ENCODE measurements at places on chromosomes 3 and 15. TPM values are rescaled to one million over a fixed set of nuclear protein-coding genes. Genes with fewer than 3 reads are reported as not detected.

The GPR176 gene
- total RNA-seq, result 39.3 TPM

The CP gene
- total RNA-seq, result 0.84 TPM

The ISL2 gene
- total RNA-seq, result 0.51 TPM

The PTX3 gene
- 0.11 TPM for total RNA-seq

DNA sequence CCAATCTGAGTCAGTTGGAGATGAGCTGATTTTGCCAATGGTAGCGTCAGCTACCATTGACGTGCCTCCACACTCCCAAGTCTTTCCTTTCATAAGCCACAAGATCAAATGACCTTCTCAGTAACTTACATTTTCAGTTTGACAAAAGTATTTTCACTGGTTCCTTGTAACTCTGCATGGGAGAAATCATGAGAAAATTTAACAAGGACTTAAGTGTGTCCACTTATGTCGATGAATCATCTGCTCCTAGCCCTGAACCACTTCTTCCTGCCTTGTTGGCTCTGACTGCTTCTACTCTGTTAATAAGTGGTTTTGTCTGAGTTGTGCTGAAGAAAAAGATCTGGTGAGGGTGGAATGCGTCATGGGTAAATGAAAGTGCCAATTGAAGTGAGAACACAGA is 101.2 kb downstream of the NFKBIZ start:
- DNase-seq, result no peak
- H3K4me1 ChIP-seq, result no peaks in the 10 kb centered on the region
- H3K4me3 ChIP-seq, result no peak overlapping the region
- no peaks in the 10 kb centered on the region for H3K36me3 ChIP-seq
- no peak overlapping the region for H3K27ac ChIP-seq

DNA sequence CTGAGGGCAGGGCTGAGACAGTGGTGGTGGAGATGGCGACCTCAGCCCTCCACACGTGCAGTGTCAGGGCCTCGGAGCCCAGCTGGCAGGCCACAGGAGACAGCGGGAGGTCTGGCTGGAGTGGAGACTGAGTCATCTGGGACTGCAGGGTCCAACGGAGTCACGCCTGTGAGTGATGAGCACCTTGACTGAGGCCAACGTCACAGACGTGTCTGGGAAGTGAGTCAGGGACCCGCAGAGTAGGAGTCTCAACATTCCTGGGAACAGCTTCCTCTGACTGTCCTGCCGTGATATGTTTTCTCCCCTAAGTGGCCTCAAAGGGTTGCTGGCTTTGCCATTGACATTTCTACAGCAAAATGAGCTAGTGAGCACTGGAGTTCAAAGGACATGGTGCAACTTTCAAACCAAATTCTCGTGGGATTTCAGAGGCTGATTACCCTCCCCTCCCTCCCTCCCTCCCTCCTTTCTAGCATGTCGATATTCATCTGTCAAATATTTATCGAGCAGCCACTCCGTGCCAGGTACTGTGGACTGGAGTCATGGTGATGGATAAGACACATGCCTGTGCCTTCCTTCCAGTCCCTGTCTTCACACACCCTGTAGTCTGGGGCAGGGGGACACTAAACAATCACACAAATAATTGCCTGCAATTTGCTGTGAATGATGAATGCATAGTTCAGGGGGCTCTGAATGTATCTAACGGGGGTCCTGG is 53.3 kb upstream of the AMOTL2 start:
- DNase-seq, result no peak
- H3K4me1 ChIP-seq, result no peaks in the 10 kb centered on the region
- H3K27me3 ChIP-seq, result no peaks in the 10 kb centered on the region
- no peak overlapping the region for H3K4me3 ChIP-seq

DNA sequence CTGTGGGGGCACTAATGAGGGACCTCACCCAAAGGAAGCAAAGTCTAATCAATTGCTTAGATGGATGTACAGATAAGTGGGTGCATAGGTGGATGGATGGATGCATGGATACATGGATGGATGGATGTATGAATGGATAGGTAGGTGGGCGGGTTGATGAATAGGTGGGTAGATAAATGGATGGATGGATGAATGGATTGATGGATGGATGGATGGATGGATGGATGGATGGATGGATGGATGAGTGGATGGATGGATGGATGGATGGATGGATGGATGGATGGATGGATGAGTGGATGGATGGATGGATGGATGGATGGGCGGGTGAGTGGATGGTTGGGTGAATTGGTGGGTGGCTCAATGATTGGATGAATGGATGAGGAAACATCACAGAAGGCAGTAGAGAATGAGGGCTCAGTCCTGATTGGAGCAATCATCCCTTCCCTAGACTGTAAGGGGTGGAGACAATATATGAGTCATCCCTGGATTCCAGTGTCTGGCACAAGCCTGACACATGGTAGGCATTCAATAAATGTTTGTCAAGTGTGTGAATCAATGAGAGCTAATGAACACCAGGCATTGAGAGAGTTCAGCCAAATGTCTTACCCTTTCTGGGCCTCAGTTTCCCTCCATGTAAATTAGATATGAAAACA is 40.4 kb upstream of the PXYLP1 start:
- DNase-seq, result no peak
- H3K4me1 ChIP-seq, result no peaks in the 10 kb centered on the region
- no peak overlapping the region for H3K27ac ChIP-seq
- no peaks in the 10 kb centered on the region for H3K27me3 ChIP-seq

DNA sequence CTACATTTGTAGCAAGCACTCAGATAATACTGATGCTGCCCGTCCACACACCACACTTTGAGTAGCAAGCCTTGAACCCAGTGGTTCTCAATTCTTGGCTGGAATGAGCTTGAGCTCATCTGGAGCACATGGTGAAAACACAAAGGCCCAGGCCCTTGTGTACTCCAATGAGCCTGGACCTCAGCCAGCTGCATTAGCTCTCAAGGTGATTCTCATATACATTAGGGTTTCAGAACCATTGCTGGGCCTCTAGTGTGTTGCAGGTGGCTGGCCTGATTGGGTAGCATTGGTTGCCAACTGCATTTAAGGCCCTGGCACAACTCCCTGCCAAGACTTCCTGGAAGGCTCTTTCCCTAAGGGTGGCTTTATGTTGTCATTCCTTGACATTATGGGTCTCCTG is 23.4 kb upstream of the ZFAND6 start:
- H3K27ac ChIP-seq, result no peak overlapping the region
- H3K36me3 ChIP-seq, result no peaks in the 10 kb centered on the region
- no peaks in the 10 kb centered on the region for H3K27me3 ChIP-seq
